ENCODE measurements at places on chromosomes 5 and 9. TPM values are rescaled to one million over a fixed set of nuclear protein-coding genes. Genes with fewer than 3 reads are reported as not detected.

Gene MLANA
- not detected for total RNA-seq

Gene GMCL2
- not detected for total RNA-seq

Gene IL5
- total RNA-seq: not detected

Gene FCHSD1
- total RNA-seq: 9.6 TPM

Gene UBAC1
- 34.2 TPM for total RNA-seq
